ENCODE measurements at places on chromosomes 6 and 20. TPM values are rescaled to one million over a fixed set of nuclear protein-coding genes. Genes with fewer than 3 reads are reported as not detected.
A peak's percentile ranks its signal among the peaks of the same experiment; 100 is the strongest.

The TOMM34 gene
- total RNA-seq: 53.0 TPM

The EPPIN gene
- not detected for total RNA-seq

The GSTA1 gene
- not detected for total RNA-seq

The COL11A2 gene
- 0.61 TPM for total RNA-seq

The XKR7 gene
- total RNA-seq: not detected

The SFTA2 gene
- not detected for total RNA-seq

The SLPI gene
- not detected for total RNA-seq

The TFAP2B gene
- total RNA-seq: not detected

The ZGPAT gene
- total RNA-seq: 34.5 TPM

The TXLNB gene
- not detected for total RNA-seq

The OOEP gene
- not detected for total RNA-seq

The BTNL2 gene
- total RNA-seq: not detected

GRCh38 chr20:41469868-41470267, 103.2 kb upstream of the EMILIN3 start:
- no peaks in the 10 kb centered on the region for H3K4me1 ChIP-seq
- DNase-seq: no peak
- H3K4me3 ChIP-seq: no peak overlapping the region
- H3K27ac ChIP-seq: no peak overlapping the region
- peaks cover 20% of the 10 kb centered on the region for H3K36me3 ChIP-seq

DNA sequence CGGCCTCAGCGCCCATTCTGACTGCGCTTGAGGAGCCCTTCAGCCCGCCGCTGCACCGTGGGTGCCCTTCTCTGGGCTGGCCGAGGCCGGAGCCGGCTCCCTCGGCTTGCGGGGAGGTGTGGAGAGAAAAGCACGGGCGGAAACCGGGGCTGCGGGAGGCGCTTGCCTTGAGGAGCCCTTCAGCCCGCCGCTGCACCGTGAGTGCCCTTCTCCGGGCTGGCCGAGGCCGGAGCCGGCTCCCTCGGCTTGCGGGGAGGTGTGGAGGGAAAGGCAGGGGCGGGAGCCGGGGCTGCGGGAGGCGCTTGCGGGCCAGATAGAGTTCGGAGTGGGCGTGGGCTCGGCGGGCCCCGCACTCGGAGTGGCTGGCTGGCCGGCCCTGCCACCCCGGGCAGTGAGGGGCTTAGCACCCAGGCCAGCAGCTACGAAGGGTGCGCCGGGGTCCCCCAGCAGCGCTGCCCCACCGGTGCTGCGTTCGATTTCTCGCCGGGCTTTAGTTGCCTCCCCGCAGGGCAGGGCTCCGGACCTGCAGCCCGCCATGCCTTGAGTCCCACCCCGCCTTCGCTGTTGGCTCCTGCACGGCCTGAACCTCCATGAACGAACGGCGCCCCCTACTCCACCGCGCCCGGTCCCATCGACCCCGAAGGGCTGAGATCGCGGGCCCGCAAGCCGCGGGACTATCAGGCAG, 45.7 kb upstream of the MCUR1 start:
- H3K4me1 ChIP-seq: no peaks in the 10 kb centered on the region
- no peak overlapping the region for H3K4me3 ChIP-seq
- no peak for DNase-seq
- H3K36me3 ChIP-seq: no peaks in the 10 kb centered on the region
- H3K27me3 ChIP-seq: peaks cover 40% of the 10 kb centered on the region

DNA sequence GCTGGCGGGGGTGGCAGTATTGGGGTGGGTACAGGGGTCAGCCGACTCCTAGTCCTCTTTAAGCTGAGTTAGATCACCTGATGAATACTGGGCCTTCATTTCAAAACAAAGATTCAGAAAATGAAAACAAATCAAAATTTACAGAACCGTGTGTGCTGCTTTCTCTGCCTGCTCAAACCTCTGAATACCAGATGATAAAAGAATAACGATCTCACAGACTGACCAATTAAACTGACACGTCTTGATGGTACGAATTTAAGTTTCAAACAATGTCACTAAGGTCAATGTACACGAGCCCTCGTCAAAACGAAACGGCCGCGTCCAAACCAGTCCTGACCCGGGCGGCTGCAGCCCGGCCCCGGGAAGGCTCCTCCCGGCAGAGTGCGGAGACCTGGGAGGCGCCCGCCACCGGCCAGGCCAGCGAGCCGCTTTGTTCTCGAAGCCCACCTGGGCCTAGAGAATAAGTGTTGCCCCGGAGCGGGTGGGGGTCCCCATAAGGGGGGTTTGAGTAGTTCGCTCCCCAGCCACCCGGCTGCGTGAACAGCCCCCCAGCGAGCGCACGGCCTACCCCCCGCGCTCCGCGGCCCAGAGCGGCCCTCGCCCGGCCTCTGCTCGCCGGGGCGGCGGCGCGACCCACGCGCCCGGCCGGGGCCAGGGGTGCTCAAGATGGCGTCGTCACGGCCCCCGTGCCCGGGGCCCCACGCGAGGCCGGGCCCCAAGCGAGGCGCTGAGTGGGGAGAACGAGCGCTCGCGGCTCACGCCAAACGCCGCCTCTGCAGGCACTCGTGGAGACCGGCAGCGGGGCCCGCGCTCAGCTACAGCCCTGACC, 728 bp downstream of the PSMA7 start:
- peaks cover 39% of the 10 kb centered on the region for H3K36me3 ChIP-seq
- no peaks in the 10 kb centered on the region for H3K27me3 ChIP-seq
- DNase-seq: no peak
- H3K27ac ChIP-seq: peak overlapping the region; percentile 91
- H3K4me3 ChIP-seq: peak overlapping the region; percentile 90

DNA sequence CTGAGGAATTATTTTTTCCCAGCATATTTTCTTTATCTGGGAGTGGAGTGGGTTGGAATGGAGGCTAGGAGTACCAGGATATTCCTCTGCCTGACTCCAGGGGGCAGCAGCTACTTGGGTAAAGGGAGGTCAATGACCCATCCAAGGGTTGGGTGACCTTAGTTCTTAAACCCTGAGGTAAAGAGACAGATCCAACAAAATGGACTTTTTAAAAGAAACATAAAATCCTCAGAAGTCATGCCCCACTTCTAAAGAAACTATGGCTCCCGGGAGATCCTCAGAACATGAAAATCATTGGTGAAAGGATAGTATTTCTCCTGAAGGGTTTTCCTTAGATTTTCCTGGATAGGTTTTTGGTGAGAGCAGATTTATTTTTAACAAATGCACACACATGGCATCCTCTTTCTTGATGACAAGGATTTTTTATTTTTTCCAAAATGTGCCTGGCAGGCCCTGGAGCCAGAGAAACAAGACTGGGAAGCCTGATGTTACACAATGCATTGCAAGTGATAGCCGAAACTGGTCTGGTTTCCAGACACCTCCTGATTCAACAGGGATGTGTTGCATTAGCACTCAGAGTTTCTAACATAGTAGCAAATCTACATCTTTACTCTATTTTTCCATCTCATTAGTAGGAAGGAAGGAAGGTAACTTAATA, 240.9 kb upstream of the BTBD3 start:
- no peaks in the 10 kb centered on the region for H3K36me3 ChIP-seq
- no peaks in the 10 kb centered on the region for H3K27me3 ChIP-seq
- no peak overlapping the region for H3K27ac ChIP-seq
- H3K4me1 ChIP-seq: no peaks in the 10 kb centered on the region

DNA sequence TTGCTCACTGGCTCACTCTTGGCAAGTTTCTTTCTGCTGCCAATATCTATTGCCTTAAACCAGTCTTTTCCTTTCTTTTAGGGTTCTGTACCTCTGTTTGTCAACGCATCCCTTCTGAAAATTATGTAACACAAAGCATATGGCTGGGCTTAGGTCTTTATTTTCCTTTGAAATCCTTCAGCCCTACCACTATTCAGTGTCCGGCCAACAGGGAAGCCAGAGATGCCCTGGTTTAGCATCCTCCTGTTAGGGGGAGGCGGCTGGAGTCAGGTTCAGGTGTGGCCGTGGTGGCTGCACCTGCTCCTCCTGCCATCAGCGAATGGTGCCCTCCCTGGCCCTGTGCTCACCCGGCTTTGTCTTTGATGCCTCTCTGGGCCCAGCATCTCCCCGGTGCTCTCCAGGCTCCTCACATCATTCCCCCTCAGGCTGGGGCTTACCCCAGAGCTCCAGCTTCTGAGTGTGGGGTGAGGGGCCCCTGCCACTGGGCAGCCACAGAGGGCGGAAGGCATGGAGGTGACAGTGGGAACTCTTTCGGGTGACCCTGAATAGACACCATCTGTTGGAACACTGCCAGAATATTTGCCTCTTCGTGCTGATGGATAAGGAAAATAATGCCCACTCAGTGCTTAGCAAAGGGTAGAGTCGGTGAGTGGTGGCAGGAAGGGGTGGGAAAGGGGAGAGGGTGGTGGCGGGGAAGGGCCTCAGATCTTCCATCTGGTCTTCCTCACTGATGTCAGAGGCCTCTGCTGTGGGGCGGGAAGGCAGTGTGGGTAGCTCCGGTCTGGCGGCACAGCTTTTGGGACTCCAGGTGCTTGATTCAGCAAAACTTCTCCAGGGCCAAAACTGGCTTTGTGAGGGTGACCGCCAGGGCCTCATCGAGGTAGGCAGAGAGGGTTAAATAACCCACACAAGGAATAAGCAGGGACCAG, 97.2 kb downstream of the DACT2 start:
- no peak overlapping the region for H3K4me3 ChIP-seq
- DNase-seq: no peak
- H3K27me3 ChIP-seq: peaks cover 3% of the 10 kb centered on the region
- H3K4me1 ChIP-seq: peaks cover 6% of the 10 kb centered on the region
- no peaks in the 10 kb centered on the region for H3K36me3 ChIP-seq
- no peak overlapping the region for H3K27ac ChIP-seq

DNA sequence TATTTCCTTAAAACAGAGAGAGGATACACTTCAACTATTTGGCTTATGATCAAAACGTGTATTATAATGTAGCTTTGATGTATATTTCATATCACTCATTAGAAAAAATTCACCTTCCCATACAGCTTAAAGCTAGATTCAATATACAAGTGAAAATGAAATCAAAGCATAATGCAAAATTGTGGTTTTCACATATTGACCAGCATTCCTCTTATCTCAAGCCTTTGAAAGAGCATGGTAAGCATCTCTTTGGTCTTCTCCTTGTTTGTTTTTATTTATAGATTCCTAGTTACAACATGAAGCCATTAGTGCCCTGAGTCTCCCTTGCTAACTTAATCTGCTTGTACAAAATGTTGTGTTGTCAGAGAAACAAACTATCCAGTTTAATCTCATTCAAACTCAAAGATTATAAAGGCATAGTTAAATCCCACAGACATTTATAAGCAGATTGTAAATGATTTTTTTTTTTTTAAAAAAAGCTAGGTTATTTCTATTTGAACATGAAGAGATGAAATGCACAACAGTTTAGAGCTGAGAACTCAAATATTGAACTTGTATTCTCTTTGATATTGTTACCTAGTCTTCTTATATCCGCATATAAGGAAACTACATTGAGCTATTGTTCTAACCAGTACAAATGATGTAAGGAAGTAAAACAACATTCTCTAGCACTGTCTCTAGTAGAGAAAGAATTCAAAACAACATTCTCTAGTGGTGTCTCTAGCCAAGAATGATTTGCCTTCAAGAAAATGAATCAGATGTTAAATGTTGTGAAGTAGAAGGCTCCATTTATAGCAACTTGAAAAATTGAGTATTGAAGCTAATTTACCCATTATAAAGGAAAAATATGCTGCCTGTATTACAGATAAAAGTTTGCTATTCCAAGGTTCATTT, 31.2 kb upstream of the SMIM28 start:
- H3K4me3 ChIP-seq: no peak overlapping the region
- DNase-seq: no peak
- H3K27me3 ChIP-seq: peaks cover 14% of the 10 kb centered on the region
- no peak overlapping the region for H3K27ac ChIP-seq
- H3K4me1 ChIP-seq: no peaks in the 10 kb centered on the region

GRCh38 chr20:48205786-48206185, 420.5 kb upstream of the SULF2 start:
- H3K27me3 ChIP-seq: no peaks in the 10 kb centered on the region
- no peak for DNase-seq
- H3K4me1 ChIP-seq: no peaks in the 10 kb centered on the region
- H3K36me3 ChIP-seq: no peaks in the 10 kb centered on the region

DNA sequence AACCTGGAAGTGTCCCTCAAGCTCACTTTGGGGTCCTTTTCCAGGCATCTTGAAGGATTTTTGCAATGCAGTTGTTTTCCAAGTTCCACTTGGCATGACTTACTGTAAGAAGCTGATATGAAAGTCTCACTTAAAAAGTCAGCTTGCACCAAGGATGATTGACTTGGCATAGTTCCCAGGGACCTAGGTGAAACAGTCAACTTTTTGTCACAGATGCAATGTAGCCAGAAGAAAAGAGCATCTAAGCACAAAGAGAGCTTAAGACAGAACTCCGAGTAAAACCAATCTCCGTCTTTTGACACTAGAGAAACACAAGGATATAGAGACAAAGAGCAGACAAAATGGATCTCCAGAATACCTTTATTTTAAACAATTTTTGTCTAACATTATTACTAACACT, 2.6 kb upstream of the ZSCAN12 start:
- DNase-seq: no peak
- peaks cover 32% of the 10 kb centered on the region for H3K4me1 ChIP-seq
- H3K36me3 ChIP-seq: peaks cover 13% of the 10 kb centered on the region
- no peak overlapping the region for H3K4me3 ChIP-seq
- H3K27me3 ChIP-seq: peaks cover 16% of the 10 kb centered on the region
- H3K27ac ChIP-seq: no peak overlapping the region

DNA sequence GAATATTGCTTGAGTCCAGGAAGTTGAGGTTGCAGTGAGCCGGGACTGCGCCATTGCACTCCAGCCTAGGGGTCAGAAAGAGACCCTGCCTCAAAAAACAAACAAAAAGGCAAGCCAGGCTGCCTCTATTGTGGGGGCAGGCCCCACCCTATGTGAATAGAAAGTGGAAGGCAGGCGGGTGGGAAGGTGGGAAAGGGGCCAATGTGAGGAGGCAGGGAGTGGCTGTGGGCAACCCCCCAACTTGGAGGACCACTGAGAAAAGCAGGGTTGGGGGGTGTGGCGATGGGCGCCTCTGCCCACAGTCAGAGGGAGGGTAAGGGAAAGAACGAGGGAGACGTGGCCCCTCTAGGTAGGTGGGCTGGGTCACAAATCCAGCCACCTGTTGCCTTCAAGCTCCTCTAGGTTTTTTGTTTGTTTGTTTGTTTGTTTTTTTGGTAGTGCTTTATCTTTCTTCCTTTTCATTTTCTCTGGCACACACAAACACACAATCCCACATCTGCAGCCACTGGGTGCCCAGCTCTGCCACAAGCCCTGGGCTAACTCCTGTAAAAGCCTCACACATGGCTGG, 5.3 kb upstream of the AP5S1 start:
- H3K27me3 ChIP-seq: no peaks in the 10 kb centered on the region
- peak overlapping the region; percentile 33 for H3K4me3 ChIP-seq
- H3K4me1 ChIP-seq: peaks cover 76% of the 10 kb centered on the region
- H3K27ac ChIP-seq: no peak overlapping the region

- no peaks in the 10 kb centered on the region for H3K4me1 ChIP-seq
- H3K27ac ChIP-seq: no peak within 1 kb of the TSS
- no peaks in the 10 kb centered on the region for H3K36me3 ChIP-seq
These were observed at the start of gene FUT9 for GRCh38 chr6:96015518-96016333. Gene FUT9 (plus strand): TSS chr6:96015974. CDS start chr6:96203156, 187,182 bp downstream.

DNA sequence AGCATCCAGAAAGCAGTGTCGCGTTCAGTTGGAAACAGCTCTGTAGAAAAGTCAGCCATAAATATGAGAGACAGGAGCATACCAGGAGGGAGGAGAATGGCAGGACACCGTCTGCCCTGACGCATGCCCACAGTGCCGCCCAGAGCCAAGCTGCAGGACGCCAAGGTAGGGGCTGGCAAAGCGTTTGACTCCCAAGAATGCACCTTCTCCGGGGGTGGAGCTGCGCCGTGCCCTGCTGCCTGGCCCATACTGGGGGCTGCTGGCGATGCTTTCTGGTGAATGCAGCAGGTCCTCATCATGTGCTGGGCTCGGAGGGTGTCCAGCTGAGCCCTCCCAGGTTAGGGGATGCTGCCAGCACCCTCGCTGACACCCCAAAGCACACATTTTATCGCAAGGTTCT, 349.8 kb downstream of the CDH4 start:
- H3K4me3 ChIP-seq: no peak overlapping the region
- H3K27me3 ChIP-seq: no peaks in the 10 kb centered on the region
- no peak for DNase-seq
- H3K36me3 ChIP-seq: no peaks in the 10 kb centered on the region
- no peaks in the 10 kb centered on the region for H3K4me1 ChIP-seq
